ENCODE measurements at places on chromosomes 1 and 21. TPM values are rescaled to one million over a fixed set of nuclear protein-coding genes. Genes with fewer than 3 reads are reported as not detected.

Gene PLEKHN1
- 2.0 TPM for total RNA-seq

Gene SLFNL1
- not detected for total RNA-seq

Gene BCL10
- total RNA-seq: 23.0 TPM

Gene DISP3
- 5.8 TPM for total RNA-seq

Gene LCE2C
- not detected for total RNA-seq
